ENCODE measurements at places on chromosomes 7 and 10.

GRCh38 chr7:20721086-20721810 is 65.4 kb downstream of the SP8 start:
- DNase-seq, result no peak

GRCh38 chr10:119161680-119162451 is 3.6 kb downstream of the SFXN4 start:
- no peak for DNase-seq

DNA sequence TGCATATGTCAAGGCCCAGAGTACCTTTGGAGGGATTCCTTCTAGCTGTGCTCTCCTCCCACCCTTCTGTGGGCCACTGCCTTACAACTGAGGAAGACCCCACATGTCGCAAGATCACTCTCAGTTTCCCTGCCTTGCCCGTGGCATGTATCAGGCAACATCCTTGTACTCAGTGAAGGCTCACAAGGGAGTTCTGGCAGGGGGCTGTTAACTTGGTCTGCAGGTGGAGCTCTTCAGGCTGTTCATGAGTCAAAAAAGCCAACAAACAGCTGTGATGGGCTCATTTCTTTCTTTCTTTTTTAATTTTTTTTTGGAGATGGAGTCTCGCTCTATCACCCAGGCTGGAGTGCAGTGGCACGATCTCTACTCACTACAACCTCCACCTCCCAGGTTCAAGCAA is 513.0 kb upstream of the ANKRD30A start:
- no peak for DNase-seq

DNA sequence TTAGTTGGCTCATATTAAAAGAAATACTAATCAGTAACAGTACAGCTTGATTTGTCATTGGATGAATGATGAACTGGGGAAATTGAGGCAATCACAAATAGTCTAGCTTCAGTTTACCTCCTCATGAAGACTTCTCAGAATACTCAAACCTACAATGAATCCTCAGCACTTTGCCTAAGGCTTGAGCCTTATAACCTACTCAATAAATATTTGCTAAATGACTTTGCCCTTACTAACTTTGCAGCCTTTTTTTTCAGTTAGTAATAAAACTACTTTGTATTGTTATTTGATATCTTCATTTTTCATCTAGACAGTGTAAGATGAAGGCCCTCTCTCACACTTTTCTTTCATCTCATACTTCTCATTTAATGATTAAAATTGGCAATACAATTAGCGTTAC is 1162.5 kb upstream of the C7orf33 start:
- DNase-seq, result no peak

- no peak for DNase-seq
Observed at GRCh38 chr7:48708635-48709034, 215.7 kb upstream of the CDC14C start.

- no peak for DNase-seq
Observed at GRCh38 chr7:75688200-75689136, 50.3 kb downstream of the HIP1 start.

DNA sequence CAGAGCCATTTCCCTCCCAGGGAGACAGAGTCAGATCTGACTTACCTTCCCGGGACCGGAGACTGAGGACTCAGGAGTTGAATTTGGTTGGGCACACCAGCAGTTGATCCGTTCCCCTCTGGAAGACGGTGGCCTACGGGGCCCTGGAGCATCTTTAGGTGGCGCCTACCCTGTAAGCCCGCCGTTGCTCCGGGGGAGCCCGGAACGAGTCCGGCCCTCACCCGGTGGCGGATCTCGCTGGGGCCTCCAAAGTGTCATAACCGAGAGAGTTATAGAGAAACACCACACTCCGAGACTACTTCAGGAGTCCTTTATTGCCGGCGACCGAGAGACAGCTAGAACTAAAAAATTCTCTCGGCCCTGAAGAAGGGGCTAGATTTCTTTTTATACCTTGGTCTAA is 182.8 kb upstream of the MBL2 start:
- DNase-seq, result no peak

GRCh38 chr10:119281581-119282071 is 74.3 kb downstream of the GRK5 start:
- no peak for DNase-seq

GRCh38 chr10:22999942-23000341 is 72.1 kb downstream of the ARMC3 start:
- DNase-seq, result no peak

- no peak for DNase-seq
Observed at GRCh38 chr7:107867858-107868466, 23.0 kb upstream of the DLD start.

DNA sequence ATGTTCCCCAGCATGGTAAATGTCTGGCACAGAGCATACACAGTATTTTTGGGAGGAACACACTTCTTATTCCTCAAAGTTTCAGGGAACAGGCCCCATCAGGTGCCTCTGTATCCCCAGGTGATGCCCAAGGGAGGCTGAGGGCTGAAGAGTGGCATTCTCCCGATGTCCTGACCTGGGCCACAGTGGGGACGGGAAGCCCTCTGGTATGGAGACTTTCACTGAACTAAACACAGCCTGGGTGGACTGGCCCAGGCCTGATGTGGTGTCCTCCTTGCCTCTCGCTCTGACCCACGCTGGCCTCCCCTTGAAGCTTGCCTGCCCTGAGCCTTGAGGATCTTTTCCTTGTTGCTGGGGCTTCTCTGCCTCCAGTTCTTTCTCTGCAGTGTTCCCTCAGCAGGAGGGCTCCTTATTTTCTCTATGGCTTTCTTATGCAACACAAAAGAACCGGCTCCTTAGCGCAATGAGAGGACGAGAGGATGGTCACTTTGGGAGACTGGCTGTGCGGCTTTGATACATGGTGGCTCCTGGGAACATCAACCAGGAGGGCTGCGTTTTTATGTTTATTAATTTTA is 157.5 kb upstream of the TNS3 start:
- no peak for DNase-seq

- DNase-seq, result no peak
Observed at GRCh38 chr7:19024261-19024660, 93.2 kb downstream of the TWIST1 start.

DNA sequence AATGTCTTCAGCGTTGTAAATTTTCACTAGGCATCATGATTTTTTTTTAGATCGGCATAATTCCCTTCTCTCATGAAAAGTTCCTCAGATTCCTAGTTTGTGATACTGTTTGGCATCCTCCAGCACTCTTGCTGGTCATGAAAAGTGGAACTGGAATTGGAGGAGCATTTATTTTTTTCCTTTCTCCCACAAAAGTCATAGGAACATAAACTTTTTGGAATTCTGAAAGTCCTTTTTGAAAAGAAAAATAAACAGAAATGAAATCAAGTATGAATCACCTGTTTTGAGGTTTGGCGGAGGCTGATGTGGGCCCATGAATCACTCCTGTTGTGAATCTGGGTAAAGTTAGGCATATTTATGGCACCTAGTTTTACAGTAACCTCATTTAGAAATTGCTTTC is 17.7 kb downstream of the CACNB2 start:
- DNase-seq, result no peak

- no peak for DNase-seq
Observed at GRCh38 chr7:24042028-24042427, 242.0 kb upstream of the NPY start.

DNA sequence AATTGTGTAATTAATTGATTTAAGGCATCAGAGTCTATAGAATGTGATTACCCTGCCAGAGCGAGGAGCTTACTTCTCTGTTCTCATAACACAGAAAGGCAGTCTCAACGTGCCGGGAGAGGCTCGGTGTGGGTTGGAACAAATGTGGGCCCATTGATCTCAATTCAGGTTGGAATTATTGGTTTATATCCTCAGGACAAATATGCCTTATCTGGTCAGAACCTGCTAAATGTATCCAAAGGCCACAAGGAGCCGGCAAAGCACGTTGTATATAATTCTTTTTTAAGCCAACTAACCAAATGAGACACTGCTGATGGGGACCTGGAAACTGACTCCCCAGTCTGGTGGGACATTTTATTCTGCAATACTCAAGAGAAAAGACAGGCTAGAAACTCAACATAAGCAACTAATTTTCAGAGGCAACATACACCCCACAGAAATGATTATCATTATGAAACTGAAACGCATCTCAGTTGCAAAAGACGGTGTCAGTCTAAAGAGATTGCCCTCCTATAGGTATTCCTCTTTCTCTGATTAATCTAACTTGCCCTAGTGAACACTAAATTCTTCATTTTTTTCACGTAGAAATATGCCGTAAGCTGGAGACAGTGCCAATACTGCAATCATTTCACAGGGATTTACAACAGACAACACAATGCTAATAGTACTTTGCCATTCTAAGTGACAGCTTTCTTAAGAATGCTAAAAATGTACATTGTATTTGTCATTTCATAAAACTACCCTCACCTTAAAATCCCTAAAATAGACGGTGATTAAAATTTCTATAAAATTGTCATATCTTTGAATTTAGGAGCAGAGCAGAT is 9.4 kb downstream of the EBF3 start:
- DNase-seq, result no peak

- no peak for DNase-seq
Observed at GRCh38 chr7:82615527-82615926, 171.9 kb upstream of the CACNA2D1 start.

DNA sequence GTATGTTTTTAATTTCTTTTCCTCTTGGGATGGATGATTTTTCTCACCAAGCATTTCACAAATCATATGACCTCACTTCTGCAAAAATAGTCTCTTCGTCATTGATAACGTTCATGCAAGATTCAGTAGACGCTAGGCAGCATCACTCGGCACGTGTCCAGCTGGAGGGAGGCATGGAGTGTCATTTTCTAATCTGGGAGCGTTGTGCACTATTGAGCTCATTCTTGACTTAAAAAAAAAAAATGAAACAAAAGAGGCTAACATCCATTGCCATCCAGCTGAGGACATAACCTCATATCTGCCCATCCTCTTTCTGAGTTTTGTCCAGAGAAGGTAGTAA is 56.2 kb downstream of the COL17A1 start:
- no peak for DNase-seq

GRCh38 chr10:52379287-52379686 is 65.2 kb downstream of the DKK1 start:
- no peak for DNase-seq

DNA sequence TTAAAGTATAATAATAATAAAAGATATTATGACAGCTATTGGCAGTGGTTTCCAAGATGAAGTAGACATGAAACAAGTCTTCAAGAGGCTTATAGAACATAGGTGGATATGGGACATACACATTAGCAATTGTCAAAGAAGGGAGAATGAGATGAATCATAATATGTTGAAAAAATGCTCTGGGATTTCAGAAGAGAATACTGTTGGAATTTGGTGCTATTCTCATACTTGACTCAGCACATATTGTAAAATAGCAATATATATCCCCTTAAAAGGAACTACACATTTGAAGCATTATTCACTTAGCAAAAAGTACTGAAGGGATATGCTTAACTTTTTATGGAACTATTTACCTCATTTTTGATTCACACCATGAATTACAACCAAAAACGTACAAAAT is 577.2 kb upstream of the PCDH15 start:
- no peak for DNase-seq
